ENCODE measurements at places on chromosomes 3 and 15.

DNA sequence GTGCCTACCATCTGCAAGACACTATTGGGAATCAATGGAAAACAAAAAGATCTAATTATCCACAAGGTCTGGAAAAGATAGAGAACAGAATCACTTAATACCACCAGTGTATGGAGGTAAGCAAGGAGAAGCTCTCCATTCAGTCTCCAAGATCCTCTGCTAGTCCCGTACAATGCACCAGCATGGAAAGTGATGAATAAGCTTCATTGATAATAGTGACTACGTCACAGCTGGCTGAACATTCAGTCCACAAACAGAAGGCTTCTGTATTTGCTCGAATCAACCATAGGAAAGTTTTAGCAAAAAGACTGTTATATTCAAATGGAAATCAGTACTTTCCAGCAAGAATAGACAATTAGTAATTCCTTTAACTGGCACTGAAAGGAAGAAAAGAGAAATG is 42.9 kb downstream of the IGSF11 start:
- no peak for DNase-seq

DNA sequence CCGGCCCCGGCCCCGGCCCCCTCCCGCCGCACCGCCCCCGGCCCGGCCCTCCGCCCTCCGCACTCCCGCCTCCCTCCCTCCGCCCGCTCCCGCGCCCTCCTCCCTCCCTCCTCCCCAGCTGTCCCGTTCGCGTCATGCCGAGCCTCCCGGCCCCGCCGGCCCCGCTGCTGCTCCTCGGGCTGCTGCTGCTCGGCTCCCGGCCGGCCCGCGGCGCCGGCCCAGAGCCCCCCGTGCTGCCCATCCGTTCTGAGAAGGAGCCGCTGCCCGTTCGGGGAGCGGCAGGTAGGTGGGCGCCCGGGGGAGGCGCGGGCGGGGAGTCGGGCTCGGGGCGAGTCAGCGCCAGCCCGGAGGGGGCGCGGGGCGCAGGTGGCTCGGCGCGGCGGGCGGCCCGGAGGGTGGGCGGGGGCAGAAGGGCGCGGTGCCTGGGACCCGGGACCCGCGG is 352 bp downstream of the CHRD start:
- no peak for DNase-seq

- DNase-seq = no peak
Measured at GRCh38 chr15:90787881-90788280, 70.7 kb downstream of the BLM start.

- no peak for DNase-seq
Measured at GRCh38 chr3:162525066-162525742, 1028.6 kb downstream of the OTOL1 start.

- DNase-seq = no peak
Measured at GRCh38 chr3:194607592-194608389, 25.4 kb downstream of the TMEM44 start.

GRCh38 chr15:60003243-60004008 is 685 bp upstream of the FOXB1 start:
- no peak for DNase-seq

DNA sequence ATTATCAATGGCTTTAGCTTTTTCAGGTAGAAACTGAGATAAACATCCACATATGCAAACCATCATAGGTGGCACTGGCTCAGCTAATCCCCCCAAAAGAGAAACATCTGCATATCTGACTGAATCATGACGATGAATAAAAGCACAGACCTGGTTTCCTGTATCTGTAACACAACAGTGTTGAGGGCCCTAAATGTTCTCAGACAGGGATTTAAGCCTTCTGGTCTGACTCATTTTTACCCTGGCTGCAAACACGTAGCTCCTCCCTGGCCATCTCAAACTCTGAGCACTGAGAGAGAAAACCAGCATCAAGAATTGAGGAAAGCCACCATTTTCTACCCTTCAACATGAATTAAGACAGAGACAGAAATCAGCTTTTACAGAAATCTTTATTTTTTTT is 35.2 kb downstream of the GLB1 start:
- DNase-seq = no peak

DNA sequence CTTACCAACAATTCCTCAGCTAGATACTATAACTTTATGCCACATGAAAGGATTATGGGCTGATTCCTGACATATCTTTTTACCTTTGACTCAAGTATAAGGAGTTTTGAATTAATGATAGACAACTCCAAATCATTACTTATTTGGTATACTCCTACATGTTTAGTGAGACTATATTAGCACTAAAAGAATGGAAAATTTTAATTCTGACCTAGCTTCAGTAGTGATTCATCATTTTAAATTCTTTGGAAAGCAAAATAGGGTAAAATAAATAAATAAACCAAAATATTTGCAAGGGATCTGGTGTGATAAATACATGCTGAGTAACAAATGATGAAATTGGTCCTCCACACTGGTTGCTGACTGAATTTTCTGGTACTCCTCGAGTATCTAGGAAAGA is 42.3 kb upstream of the VGLL3 start:
- no peak for DNase-seq

DNA sequence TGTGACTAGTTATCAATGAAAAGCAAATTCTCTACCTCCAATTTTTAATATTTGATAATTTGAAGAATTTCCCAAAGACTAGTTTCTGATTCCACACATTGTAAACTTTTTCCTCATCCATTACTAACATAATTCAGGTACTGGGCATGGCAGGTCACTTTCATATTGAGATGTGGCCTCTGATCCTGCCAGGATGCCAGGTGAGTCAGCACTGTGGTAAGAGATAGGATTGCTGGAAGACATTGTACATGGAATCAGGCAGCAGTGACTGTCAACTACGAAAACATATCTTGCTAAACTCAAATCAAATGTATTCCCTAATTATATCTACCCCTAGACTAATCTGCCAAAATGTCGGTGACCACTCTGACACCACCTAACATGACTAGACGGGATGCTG is 33.2 kb upstream of the POU1F1 start:
- no peak for DNase-seq

DNA sequence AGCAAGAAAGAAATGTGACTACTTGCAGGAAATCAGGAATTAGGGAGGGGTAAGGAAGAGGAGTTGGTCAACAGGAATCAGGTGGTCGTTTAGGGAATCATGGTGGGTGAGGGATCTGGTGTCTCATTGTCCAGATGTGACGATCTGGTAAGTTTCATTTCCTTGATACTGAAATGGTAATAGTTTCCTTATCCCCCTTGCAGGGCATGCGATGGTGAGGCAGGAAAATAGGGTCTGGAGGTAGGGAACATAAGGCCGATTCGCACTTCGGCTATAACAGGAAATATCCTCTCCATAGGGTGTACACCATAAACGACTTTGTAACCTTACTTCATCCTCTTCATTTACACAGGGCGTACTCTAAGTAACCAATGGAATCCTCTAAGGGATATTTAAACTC is 574 bp upstream of the LRRC34 start:
- DNase-seq = no peak

DNA sequence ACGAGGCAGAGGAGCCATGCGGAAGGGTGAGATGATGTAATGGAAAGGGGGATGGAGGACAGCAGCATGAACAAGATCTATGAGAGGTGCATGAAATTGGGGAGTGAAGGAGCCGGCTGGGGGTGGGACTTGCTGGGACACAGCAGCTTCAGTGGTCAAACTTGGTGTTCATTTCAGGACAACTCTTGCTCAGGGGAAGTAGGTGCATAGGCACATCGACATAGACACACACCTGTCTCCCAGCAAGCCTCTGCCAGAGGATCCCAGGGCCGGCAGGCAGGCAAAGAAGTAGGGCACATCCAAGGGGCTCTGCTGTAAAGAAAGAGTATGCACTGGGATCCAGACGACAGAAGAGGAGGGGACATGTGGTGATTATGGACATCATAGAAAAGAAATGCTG is 113.1 kb upstream of the NR2E3 start:
- DNase-seq = no peak

GRCh38 chr3:170107941-170108340 is 70.1 kb downstream of the GPR160 start:
- no peak for DNase-seq

DNA sequence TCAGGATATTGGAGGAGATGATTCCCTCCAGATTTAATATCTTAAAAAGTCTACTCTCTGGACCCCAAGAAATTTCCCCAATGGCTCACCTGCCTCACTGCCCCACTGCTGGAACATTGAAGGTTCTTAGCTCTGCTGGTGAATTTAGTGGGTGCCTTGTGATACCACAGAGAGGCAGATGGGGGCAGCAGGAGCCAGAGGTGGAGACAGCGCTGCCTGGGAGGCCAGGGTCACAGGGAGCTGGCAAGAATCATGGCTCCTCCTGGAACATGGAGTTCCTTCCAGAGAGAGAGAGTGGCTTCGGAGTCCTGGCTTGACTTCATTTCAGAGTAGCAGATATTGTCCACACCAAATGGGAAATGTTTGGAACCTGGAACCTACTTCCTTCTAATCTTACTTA is 263.5 kb upstream of the CFAP20DC start:
- peak; percentile 62 for DNase-seq

DNA sequence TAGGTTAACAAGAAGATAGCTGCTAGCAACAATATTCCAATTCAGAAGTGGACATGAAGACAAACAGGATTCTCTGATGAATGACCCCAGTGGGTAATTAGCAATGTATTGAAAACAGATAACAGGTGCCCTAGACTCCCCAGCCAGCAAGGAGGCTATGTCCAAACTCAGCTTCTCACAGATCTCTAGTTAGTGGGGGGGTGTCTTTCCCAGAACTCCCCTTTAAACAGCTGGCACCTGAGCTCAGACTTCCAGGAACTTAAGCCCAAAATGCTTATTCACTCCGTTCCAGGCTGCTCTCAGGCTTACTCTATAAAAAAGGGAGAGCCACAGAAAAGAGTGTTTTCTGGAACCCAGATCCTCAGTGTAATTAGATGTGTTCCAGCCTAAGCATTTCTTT is 423.0 kb upstream of the THBS1 start:
- DNase-seq = no peak

GRCh38 chr15:52735231-52736089 is 54.7 kb downstream of the ONECUT1 start:
- peak; percentile 70 for DNase-seq

DNA sequence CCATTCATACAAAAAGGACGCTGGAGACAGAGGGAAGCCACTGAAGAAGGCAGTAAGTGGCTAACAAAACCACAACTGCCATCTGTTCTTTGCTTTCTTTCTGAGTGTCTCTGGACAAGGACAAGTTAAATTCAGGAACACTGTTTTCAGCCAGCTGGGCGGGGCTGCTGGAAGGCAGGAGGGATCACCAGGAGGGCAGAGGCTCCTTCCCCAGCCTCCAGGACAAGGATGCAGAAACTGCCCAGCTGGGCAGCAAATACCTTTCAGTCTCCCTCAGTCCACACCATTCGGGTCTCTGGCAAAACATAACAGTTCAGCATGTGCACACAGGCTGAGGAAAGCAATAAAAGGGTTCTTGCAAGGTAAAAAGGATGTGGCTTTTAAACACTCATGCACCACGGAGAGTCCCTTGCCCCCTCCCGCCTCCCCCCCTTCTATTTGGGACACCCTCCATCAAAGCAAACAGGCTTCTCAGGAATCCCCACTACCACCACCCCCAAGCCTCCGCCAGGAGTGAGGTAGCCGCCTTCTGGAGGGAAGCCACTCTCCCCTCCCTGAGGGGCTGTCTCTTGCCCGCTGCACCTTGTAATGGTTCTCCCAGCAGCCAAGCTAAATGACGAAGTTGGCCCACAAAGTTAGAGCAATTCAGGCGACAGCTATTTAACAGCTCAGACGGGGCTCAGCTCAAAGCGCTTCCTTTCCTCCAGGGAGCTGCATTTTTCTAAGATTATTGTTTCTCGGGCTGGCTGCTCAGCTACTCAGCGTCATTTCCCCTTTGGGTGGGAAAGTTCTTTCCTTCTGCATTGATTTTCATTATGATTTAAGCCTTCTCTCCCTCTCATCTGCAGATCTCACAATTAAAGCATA is 3.8 kb downstream of the HEG1 start:
- peak; percentile 87 for DNase-seq

DNA sequence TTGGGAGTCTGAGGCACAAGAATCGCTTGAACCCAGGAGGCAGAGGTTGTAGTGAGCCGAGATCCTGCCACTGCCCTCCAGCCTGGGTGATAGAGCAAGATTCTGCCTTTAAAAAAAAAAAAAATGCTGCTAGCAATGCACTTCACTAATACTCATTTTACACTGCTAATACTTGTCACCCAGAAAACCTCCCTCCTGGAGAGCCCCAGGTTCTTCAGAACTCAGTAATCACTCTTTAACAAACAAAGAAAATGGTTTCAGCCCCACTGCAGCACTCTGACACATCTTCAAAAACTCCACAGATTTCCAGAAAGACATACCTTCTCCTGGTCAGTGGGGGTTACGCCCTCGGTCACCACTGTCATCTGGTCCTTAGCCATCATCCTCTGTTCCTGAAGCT is 366.7 kb downstream of the SHQ1 start:
- no peak for DNase-seq

GRCh38 chr3:4196506-4197147 is 106.5 kb upstream of the SETMAR start:
- no peak for DNase-seq

- DNase-seq = no peak
Measured at GRCh38 chr15:59258317-59258716, 51.7 kb downstream of the LDHAL6B start.

DNA sequence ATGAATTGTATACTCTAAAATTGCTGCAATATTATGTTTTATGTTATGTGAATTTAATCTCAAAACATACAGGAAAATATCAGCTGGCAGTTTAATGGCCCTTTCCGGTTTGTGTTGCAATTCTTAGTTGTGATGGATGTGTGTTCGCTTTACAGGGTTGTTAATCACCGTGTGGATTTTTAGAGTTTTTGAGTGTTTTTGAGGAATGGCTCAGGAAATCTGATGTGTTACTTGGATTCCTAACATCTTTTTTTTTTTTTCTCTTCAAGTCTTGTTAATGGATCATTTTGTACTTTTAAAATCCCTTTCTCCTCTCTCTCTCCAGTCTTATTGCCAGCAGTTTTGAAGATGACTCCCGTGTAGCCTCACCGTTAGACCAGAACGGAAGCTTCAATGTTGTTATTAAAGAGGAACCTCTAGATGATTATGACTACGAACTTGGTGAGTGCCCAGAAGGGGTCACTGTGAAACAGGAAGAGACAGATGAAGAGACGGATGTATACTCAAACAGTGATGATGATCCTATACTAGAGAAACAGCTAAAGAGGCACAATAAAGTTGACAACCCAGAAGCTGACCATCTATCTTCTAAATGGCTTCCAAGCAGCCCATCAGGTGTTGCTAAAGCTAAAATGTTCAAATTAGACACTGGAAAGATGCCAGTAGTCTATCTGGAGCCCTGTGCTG is 35.7 kb downstream of the MGA start:
- DNase-seq = no peak

DNA sequence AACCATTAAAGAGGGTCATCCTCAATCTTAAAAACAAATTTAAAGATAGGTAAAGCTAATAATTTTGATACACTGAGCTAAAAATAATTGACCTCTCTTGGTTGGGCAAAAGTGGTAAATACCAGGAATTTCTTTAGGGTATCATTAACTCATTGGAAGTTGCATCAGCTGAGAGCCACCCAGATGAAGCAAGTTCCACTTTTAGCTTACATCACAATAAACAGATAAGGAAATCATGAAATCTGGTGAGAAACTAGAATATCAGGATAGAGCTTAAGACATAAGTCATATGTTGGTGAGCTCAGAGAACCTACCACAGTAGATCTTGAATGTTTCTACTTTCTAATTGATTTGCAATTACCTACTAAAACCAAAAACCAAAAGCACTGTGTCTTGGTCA is 97.4 kb upstream of the SLC2A2 start:
- no peak for DNase-seq

Measured in right atrium auricular region (tissue), 2 donors.